Activated CD4-positive, alpha-beta T cell treated with anti-CD3 and anti-CD28 coated beads for 48 hours (primary cell): ENCODE measurements at places on chromosomes 4 and X.

DNA sequence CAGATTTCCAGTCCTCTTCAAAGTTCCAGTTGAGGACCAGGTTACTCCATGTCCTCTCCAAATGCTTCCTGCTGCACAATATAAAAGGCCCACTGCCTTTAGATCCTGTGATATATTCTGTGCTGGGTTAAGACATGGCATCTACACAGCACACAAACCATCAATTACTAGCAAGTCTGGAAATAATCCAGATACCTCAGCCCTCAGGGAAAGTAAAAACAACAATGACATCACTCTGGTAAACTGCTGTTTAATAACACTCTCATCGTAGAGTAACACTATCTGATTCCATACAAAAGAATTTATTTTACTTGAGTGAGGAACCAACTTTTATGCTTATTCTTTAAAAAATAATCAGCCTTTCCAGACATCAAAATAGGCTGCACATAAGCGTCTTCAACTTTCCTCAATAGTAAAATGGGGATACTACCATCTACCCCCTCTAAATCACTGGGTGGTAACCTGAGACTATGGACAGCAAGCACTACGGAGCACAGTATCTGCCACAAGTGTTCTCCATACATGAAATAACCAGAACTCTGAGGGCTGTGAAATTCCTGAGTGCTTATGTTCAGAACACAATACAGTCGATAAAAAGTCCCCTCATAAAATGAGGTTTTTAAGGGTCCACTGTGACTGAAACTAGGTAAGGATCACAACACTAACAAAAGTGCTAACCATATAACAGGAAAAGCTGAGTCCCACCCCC is 53.4 kb downstream of the ABCG2 start:
- DNase-seq: no peak

DNA sequence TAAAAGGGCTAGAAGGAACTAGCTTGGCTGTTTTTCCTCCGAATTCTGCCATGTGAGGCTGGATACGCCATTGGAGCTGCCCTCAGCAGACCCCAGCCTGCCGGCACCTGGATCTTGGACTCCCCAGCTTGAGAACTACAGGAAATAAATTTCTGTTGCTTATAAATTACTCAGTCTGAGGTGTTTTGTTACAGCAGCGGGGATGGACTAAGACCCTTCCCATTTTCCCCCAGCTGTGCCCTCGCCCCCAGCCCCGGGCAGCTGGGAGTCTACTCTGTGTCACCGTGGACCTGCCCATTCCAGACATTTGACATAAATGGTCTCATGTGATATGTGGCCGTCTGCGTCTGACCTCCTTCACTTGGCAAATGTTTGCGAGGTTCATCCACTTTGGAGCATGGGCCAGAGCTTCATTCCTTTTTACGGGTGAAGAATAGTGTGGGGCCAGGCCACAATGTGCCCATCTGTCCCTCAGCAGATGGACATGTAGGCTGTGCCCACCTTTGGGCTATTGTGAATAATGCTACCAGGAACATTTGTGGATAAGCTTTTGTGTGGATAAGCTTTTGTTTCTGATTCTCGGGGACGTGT is 30.7 kb upstream of the SPON2 start:
- DNase-seq: peak; percentile 3

- DNase-seq: no peak
Observed at GRCh38 chrX:117707948-117708743, 408.5 kb downstream of the KLHL13 start.

GRCh38 chr4:139553751-139554641 is 2.0 kb downstream of the SETD7 start:
- DNase-seq: no peak

- no peak for DNase-seq
Observed at GRCh38 chr4:2256156-2256731, 5.7 kb downstream of the MXD4 start.

- no peak for DNase-seq
Observed at GRCh38 chrX:22922961-22923360, 76.8 kb upstream of the DDX53 start.

DNA sequence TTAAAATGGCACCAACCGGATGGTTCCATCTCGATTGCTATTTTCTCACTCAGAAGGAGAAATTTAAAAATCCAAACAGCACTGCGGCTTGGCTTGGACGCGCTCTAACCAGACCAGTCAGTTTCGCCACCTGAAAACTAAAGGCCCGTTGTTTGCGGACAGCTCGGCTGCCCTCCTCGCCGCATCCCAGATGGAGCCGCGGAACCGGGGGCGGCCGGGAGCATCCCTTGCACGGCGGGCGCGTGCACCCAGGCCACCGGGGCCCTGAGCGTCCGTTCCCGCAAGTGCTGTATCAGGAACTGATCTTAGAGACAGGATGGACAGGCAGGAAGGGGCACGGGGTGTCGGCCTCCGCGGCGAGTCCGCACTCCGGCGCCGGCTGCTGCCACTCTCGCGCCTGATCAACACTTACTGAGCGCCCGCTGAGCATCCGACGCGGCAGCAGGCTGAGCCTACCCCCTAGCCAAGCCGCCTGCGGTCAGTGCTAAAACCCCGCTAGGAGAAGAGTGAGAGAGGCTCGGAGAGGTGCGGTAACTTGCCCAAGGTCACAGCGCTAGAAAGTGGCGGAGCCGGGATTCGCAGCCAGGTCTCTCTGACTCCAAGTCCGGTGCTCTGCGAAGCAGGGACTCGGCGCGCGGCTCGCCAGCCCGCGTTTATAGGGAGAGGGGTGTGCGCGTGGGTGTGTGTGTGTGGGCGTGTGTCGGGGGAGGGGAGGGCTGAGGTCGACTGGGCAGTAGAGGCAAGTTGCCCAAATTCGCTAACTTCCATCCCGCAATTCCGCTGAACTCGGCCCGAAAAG is at the start of gene CITED1:
Gene CITED1, minus strand, starts transcription at position 629 of the 799 bp plus-strand sequence. CDS start 3,045 bp downstream, outside the sequence.
- DNase-seq: peak; percentile 12

DNA sequence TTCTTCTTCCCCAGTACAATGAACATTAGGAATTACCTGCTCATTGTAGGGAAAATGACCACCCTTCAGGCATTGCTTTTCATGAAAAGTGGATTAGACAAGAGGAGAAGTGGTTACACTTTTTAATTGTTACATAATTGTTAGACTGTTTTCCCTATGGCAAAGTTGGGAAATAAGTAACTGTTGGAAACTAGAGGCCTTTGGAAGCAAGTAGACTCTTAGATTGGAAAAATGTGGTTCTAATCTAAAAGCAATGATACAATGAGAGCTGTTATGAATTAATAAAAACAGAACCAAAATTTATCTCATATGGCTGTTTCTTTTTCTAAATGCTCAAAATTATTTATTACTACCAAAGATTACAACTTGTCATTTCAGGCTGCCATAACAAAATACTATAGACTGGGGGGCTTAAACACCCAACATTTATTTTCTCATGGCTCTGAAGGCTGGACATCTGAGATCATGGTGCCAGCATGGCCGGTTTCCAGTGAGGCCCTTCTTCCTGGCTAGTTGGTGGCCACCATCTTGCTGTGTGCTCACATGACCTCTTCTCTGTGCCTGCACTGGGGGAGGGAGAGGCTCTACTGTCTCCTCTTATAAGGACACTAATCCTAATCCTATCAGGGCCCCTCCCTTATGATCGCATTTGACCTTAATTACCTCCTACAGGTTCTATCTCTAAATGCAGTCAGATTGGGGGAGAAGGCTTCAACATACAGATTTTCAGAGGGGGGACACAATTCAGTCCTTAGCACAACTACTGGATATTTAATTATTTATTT is 12.5 kb downstream of the CC2D2A start:
- DNase-seq: no peak

DNA sequence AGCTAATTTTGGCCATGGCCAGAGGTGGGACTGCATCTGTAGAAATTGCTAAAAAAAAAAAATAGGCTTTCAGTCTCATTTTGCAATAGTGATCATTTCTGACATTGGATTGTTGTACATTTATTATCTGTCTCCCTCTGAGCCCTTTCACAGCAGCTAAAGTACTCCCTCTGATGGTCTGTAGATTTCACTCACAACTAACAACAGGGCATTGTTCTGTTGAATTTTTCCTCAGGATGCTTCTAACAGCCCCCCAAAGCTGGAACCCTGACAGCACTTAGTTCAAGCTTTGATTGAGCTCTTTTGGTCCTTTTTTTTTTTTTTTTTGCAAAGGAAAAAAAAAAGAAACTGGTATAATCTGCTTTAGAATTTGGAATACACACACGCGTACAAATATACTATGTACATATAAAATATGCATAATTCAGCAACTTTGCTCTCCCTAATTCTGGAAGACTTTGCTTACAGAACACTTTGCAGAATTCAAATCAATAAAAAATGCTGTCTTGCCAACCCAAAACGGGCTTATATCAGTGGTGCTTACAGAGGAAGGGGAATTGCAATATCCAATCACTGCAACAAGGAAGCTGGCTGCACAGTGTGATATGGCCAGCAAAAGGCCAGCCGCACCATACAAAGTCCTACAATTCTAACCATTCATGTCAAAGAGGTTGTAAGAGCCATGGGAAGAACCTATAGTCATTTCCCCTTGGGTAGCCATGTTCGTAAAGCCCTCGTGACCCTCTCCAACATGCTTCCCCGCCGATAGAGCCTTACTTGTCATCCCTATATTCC is 406.4 kb downstream of the SMARCA1 start:
- no peak for DNase-seq

DNA sequence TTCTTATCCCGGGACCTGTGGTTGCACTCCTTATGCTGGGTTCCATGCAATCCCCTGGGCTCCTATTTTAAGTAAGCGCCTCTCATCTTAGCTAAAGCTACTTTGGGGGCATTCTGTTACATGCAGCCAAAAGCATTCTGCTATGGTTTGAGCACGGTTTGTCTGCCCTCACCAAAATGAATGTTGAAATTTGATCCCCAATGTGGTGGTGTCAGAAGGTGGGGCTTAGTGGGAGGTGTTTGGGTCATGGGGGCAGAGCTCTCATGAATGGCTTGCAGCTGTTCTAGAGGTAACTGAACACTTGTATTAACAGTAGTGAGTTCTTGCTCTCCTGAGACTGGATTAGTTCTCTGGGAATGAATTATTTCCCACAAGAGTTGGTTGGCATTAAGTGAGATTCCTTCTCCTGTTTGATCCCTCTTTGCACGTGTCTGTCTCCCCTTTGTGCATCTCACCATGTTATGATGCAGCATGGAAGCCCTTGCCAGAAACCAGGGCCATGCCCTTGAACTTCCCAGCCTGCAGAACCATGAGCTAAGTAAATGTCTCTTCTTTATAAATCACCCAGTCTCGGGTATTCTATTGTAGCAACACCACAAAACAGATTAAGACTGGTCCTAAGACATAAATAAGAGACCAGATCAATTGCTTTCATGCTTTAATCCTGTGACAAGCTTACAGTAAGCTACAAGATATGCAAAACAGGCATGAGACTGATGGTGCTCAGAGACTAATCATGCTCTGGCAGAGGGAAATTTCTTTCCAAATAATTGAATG is 141.8 kb downstream of the TSPAN5 start:
- no peak for DNase-seq

DNA sequence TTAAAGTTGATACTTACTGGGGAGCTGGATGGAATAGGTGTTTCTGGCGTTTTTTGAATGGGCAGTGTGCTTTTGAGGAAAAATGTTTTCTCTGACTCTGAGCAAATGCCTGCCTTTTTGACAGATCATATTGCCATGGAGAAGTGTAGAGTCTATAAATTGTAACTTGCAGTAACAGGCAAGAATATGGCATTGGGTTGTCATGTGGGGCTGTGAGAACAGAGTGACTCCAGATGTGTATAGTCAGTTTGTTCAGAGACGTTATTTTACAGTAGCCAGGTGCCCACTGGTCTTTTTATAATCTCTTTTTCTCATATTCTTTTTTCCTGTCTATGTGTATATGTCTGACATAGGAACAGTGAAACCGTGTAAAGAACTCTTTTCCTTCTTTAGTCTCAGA is 40.8 kb downstream of the RAPGEF2 start:
- no peak for DNase-seq

GRCh38 chrX:124455966-124456365 is 109.6 kb downstream of the SH2D1A start:
- DNase-seq: no peak
